ENCODE measurements at places on chromosomes 12 and 14.

- DNase-seq: peak; percentile 35
These were observed 149.2 kb downstream of the ZFP36L1 start for GRCh38 chr14:68643673-68644072.

DNA sequence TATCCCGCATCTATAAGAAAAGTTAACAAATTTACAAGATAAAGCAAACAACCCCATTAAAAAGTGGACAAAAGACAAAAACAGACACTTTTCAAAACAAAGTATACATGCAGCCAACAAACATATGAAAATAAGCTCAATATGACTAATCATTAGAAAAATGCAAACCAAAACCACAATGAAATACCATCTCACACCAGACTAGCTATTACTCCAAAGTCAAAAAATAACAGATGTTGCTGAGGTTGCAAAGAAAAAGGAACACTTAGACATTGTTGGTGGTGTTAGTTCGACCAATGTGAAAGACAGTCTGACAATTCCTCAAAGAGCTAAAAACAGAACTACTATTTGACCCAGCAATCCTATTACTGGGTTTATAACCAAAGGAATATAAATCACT is 968.6 kb upstream of the USP15 start:
- DNase-seq: no peak

DNA sequence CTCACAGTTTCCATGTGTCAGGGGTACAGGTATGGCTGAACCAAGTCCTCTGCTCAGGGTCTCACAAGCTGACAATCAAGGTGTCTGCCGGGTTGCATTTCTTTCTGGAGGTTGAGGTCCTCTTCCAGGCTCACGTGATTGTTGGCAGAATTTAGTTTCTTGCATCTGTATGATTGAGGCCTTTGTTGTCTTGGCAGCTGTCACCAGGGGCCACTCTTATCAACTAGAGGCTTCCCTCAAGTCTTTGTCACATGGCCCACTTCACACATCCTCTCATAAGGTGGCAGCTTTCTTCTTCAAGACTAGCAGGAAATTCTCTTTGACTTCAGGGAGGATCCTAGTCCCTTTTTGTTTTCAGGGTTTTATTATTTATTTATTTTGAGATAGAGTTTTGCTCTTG is 46.0 kb upstream of the FOS start:
- DNase-seq: no peak

- DNase-seq: no peak
These were observed 50.7 kb downstream of the SENP1 start for GRCh38 chr12:48054955-48055821.

- DNase-seq: no peak
These were observed 1.7 kb downstream of the LTBP2 start for GRCh38 chr14:74610199-74610865.

DNA sequence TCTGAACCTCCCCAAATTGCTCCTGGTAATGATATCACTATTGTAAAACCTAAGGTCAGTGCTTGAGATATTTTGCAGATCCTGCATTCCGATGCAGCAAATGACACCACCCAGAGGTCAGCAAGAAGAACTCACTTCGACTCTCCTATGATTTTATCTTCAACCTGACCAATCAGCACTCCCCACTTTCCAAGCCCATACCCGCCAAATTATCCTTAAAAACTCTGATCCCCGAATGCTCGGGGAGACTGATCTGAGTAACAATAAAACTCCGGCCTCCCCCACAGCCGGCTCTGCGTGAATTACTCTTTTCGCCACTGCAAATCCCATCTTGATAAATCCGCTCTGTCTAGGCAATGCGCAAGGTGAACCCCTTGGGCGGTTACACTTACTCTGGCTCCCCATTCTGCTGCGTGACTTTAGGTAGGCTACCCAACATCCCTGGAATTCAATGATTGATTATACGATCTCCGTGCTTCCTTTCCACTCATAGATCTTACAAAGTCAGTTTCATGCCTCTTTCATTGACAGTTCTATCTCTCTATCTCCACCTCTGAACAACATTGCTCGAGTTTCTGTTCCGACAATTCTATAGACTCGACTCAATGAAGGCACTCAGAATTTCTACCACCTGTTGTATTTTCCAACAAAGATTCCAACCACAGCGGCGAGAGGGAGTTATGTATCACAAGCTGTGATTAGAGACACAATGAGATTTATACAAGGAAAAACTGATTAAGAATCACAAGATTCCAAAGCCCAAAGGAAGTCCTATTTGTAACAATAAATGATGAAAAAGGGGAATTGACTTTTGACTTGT is 939 bp downstream of the NPC2 start:
- DNase-seq: peak; percentile 68

GRCh38 chr12:104345234-104346066 is 41.9 kb downstream of the EID3 start:
- DNase-seq: peak; percentile 60

- DNase-seq: no peak
These were observed 29.6 kb upstream of the OR5AU1 start for GRCh38 chr14:21185491-21185890.

GRCh38 chr14:32934881-32935633 is 3.6 kb upstream of the NPAS3 start:
- DNase-seq: peak; percentile 66

DNA sequence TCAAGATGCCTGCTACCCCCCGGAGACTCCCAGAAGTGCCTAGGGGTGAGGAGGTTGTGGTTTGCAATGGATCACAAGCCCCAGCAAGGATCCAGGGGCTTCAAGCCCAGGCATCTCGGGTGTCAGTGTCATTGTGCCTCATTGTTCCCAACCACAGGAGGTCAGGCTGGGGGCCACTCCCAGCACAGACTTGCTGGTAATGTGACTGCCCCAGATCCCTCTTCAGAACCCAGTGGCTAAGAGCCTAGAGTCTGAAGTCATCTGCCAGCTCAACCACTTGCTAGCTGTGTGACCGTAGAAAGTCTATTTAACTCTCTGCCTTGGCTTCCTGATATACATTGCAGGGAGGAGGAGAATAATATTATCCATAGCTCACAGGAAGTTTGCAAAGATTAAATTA is 7.7 kb upstream of the ASB2 start:
- DNase-seq: peak; percentile 72

DNA sequence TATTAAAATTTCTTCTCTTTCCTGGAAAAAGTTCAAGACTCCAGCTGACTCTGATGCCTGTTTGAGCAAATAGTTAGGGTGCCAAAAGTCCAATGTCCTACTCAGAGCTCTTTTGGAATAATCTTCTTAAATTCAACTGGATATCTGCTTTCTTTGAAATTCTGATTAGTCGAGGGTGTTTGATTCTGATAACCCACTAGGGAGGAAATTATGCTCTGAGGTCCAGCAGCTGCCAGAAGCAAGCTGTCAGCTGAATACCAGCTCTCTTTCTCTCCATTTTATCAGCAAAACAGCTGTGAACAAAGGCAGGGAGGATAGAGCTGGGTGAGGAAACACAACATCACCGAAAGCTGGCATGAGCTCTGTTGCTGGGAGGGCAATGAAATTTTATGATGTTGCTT is 141.5 kb downstream of the CAND1 start:
- DNase-seq: no peak

DNA sequence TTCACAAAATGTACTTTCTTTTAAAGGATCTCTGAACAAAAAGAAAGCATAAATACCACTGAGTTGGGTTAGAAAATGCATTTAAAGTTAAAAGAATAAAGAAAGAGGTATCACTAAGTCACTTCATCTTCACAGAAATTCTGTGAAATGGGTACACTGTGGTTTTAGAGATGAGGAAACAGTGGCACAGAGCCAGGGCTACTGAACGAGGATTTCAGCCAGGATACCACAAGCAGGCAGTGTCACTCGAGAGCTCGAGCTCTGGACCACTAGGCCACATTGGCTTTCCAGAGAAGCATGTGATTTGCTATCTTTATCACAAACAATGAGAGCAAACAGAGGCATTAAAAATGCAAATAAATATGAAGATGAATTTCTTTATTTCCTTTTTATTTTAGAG is 51.0 kb downstream of the WDHD1 start:
- no peak for DNase-seq

- DNase-seq: peak; percentile 45
These were observed 32.3 kb upstream of the EIF5 start for GRCh38 chr14:103301512-103302354.

GRCh38 chr12:72499244-72499643 is 227.1 kb downstream of the TRHDE start:
- DNase-seq: no peak

- DNase-seq: peak; percentile 65
These were observed 16.8 kb upstream of the NFYB start for GRCh38 chr12:104154806-104155205.

DNA sequence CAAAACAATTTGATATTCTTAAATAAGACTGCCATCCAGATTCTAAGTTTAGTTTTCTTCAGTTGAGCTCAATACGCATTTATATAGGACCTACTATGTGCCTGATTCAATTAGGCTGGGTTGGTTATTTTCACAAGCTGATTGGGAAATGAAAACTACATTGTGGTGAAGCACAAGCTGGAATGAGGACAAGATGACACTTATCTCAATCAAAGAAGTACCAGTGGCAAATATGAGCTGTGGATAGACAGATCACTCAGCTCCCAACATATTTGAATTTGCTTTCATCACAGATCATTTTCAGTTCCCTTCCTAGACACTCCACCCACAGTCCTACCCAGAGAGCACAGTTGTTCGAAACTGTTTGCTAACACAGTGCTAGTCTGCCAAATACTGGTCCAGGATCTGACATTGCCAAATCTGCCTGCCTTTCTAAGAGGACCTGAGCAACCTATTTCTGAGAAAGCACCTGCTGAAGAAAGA is 74.7 kb downstream of the LLPH start:
- DNase-seq: no peak

GRCh38 chr12:132524405-132524804 is 34.5 kb downstream of the FBRSL1 start:
- no peak for DNase-seq

DNA sequence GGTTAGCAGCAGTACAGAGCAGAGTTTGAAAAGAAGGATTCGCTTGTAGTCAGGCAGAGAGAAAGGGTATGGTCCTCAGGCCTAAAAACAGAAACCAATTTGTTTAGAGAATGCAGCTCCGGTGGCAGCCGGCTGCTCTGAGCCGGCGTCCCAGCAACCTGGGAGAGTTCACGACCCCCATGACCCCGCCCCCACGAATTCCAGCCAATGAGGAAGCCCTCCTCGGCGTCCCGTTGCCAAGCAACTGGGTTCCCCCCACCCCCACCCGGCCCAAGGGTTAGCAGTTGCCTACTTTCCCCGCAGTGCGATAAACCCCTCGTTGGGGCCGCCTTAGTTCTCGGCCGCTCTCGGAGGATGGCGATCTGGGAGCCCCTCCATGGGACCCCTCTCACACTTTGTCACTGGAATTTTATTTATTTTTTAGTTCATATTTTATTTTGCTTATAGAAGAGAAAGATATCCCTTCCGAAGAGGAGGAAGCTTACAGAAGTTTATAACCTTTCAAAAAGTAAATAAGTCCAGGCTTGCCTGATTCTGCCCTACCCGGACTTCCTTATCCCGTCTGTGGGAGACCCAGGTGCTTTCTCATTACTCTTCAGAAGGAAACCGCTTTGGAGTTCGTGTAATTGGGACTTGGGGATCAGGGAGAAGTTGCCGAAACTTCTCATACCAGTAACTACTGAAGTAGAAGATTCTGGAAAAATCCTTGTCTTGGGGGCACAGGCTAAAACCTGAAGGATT is at the start of gene CCDC60:
Gene CCDC60, plus strand, starts transcription at position 300 of the 741 bp plus-strand sequence. CDS start 448 bp downstream, outside the sequence.
- peak; percentile 98 for DNase-seq

DNA sequence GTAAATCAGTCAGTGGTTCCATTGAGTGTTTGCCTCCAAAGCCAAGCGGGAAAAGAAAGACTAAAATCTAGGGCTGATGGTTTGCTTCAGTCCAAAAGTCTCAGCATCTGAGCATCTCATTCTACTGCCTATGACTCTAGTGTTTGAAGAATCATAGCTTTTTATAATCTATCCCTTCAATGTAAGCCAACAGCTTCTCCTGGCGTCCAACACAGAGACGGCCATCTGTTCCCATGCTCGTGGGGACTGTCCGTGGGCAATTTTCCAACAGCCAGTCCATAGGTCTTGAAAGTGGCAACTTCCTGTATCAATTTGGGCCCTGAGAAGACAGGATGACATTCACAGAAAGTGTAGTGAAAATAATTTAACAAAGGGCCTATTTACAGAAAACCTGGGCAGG is 544.4 kb upstream of the TMEM132C start:
- no peak for DNase-seq

DNA sequence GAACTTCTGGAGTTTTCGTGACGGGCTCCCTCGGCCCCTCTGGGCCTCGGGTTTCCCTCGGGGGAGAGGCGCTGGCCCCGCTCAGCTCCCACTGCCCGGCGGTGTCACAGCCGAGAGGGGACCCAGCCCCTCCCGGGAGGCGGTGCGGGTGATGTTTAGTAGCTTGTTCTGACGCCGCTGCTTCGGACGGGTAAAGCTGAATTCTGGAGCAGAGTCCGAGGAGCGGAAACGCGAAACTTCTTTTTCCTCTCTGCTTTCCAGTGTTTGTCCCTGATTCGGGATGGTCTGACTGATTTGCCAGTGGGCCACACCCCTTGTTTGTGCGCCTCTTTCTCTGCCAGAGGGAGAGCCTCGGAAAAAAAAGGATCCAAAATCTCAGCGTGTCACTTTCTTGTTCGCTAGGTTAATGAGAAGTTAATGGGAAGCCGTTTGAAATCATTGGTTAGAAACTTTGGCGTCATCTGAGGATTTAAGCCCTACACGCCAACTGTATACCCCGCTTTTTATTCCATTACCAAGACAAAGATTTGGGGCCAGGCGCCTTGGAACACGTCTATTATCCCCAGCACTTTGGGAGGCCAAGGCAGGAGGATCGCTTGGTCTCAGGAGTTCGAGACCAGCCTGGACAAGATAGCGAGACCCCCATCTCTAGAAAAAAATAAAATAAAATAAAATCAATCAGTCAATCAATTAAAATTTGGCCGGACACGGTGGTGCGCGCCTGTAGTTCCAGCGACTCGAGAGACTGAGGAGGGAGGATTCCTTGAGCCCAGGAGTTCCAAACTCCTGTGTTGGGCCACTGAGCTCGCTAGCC is 756 bp downstream of the TULP3 start:
- peak; percentile 88 for DNase-seq

- no peak for DNase-seq
These were observed 74.0 kb downstream of the PCNX1 start for GRCh38 chr14:70981000-70981952.

DNA sequence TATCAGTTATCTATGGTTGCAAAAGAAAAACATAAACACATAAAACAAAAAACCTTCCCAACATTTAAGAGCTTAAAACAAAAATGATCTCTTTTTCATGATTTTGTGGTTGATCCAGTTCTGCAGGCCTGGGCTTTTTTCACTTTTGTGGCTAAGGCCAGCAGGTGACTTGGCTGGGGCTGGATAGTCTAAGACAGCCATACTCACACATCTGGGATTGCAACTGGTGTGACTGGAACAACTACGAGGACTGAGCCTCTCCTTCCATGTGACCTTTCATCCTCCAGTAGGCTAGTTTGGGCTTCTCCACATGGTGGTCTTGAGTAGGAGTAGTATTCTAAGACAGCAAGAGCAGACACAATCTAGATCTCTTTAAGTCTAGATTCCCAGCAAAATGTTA is 7.2 kb upstream of the PKP2 start:
- no peak for DNase-seq

GRCh38 chr14:81855007-81855406 is 321.4 kb upstream of the SEL1L start:
- no peak for DNase-seq

- DNase-seq: no peak
These were observed 34.1 kb upstream of the SMOC1 start for GRCh38 chr14:69845050-69845581.

Measured in endodermal cell (in vitro differentiated cells).